ENCODE measurements at places on chromosomes 3 and 15.
A peak's percentile ranks its signal among the peaks of the same experiment; 100 is the strongest.

- no peak for DNase-seq
Measured at GRCh38 chr3:138921316-138922292, 25.3 kb downstream of the FOXL2 start.

GRCh38 chr15:98690272-98690950, 42.1 kb downstream of the IGF1R start:
- DNase-seq, result no peak

- DNase-seq, result no peak
Measured at GRCh38 chr3:180358179-180358578, 243.8 kb upstream of the TTC14 start.

DNA sequence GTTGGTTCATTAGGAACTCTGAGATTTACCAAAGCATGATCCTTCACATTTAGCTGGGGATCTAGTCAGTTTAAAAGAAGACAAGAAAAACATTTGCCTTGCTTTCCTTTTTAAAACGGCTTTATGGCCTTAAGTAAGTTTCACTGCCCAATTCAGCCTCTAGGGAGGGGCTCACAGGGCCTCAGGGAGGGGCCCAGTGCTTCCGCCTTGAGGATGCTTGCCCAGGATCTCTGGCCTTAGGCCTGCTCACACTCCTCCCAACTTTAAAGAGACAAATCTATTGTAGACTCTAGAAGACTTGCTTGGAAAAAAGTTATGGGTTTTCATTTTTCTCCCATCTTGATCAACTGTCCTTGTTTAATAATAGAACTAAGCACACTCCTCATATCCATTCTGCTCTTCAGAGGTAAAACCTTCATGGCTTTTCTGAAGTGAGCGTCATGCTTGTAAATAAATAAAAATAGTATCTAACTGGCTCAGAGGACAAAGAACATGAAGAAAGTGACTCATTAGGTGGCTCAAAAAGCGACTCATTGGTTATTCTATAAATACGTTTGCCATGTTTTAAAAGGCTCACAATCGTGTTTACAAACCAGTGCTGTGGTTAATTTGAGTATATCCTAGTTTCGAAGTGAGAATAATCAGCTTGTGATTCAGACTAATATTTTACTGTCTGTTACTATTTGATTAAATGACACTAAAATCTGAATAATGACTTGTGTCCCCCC, 13.7 kb downstream of the PDHB start:
- DNase-seq, result peak; percentile 28

GRCh38 chr3:138875754-138876664, 41.3 kb upstream of the PIK3CB start:
- no peak for DNase-seq

GRCh38 chr3:113912552-113913236, 35.1 kb upstream of the ZDHHC23 start:
- peak; percentile 58 for DNase-seq

DNA sequence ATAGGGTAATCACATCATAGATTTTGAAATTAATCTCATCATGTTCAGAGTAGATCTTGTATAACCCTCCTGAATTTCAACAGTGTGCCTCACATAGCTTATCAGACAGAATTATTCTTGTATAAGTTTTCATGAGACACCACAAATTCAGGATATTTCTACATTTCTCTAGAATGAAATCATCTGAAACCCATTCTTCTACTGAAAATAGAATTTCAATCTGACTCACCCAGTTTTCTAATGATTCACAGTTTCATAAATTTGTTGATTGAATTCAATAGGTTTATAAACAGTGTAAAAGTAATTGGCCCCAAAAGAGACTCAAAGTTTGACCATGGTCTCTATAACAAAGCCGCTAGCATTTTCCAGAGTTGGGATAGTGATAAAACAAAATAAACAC, 1082.6 kb upstream of the EPHA6 start:
- DNase-seq, result no peak

GRCh38 chr3:11602886-11603527, 40.7 kb downstream of the VGLL4 start:
- peak; percentile 52 for DNase-seq

GRCh38 chr3:160069986-160070385, 81.4 kb downstream of the IL12A start:
- no peak for DNase-seq

- no peak for DNase-seq
Measured at GRCh38 chr3:42979044-42979972, at the start of gene GASK1A. Gene GASK1A (plus strand): TSS chr3:42979311. CDS start chr3:42979643, 332 bp downstream.

DNA sequence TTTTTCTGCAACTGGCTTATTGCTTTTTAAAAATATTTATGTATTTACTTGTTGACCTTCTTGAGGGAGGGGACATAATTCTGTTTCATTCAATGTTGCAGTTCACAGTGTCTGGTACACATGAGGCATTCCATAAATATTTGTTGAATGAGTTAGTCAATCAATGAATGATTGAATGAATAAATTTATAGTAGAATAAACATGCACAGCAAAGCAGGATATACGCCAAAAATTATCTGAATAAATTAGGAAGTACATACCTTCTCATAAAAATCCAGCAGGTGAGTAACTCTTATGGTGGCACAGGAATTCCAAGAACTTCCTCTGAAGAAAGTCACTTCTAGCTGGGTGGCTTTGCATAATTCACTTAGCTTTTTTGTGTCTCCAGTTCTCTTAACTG, 469.4 kb upstream of the ATP11B start:
- DNase-seq, result no peak

DNA sequence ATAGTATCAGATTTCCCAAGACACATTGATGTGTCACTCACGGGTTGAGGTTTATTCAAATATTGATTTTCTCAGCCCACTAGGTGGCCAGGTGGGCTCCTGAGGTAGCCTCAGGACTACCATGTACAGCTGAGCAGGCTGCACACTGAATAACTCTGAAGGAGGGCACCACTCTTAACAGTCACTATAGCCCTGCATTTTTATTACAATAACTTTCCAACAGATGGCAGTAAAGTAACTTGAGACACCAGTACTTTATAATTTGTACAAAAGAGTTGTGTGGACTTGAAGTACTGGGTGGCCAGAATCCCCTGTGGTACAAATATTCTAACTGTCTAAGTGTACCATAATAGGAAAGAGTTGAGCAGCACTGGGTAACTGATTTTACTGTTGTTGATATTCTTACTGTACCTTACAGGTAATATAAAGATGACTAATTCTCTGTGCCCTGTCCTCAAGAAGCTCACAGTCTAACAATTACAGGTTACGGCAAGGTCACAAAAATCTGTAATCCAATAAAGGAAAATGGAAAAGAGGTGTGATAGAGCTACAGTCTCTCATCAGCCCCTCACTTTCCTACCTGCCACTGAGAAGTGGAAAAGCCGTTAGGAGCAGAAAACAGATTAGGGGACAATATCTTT, 76.0 kb downstream of the ETFA start:
- DNase-seq, result no peak

DNA sequence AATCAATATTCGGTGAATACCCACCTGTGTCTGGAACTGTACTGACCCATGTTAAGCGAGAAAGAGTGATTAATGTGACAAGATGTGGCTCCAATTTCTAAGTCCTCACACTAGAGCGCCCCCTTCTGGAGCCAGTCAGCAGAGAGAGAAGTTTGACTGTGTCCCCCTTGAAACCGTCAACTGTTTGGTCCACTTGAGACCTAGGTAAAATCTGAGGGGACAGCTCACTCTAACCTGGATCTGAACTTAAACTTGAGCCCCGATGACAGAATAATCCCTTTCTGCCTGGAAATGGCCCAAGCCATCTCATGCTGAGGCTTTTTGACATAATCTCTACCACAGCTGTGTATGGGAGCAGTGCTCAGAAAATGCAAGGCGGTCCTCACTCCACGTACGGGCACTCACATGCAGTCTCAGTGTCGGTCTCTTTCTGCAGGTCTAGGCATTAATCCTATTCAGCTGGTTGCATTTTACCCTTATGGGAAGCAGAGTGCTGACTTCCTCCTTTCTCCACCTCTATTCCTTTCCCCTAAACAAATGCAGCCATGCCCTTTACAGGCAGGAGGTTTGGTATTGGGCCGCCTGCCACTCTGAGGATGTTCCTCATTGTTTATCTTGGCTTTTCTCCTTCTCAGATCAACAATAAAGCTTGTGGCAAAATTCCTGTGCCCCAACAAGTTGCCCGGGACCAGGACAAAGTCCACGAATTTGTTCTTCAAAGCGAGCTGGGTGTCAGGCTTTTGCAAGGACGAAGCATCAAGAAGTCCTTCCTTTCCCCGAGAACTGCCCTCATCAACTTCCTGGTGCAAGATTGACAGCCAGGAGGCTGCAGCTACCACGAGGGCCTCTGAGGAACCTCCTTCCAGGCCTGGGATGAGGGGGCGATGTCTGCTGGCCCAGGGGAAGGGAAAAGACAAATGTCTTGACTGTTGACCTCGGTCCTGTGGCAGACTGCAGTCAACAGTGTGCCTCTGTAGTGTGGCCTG, 47.5 kb upstream of the LIMD1 start:
- peak; percentile 37 for DNase-seq

DNA sequence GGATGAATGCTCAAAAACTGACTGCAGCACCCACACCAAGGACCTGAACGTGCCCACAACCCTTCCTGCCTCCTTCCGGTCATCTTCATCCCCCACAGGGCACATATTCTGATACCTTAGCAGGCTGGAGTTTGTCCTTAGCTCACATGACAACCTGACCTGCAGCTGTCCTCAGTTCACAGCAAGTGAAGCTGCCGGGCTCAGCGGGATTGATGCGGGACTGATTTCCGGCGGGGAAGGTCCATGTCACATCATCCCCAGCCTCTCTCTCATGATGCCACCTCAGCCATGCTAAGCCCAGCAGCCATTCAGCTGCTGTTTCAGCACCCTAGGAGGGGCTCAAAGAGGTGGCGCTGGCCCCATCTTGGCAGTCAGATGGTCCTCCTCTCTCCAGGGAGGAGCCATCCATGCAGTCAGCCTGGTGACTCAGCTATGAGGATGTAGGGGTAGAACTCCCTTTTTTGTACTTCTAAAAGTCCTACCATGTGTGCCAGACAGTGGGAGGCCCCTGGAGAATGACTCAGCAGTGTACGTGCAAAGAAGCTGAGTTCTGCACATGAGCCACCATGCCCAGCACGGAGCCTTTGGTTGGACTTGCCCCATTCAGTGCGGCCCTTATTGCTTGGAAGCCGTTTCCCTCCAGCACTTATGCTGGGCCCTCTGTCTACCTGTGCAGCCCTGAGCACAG, 9.5 kb downstream of the CA12 start:
- no peak for DNase-seq

DNA sequence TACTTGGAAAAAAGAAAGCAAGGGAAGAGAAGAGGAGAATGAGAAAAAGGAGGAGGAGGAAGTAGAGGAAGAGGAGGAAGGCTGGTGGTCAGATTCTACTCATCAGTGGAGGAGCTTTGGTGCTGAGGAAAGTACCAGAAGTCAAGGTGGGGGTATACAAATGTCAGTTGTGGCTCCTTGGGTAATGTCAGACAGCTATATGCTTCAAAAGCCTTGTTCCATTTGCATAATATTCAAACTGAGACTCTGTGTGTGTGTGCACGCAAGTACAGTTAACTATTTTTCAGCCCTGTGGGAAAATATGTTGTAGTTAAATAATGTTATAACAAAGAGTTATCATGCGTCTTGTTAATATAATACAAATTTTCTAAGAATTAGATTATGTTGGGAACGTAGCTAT, 609.7 kb downstream of the PDCD6IP start:
- no peak for DNase-seq

DNA sequence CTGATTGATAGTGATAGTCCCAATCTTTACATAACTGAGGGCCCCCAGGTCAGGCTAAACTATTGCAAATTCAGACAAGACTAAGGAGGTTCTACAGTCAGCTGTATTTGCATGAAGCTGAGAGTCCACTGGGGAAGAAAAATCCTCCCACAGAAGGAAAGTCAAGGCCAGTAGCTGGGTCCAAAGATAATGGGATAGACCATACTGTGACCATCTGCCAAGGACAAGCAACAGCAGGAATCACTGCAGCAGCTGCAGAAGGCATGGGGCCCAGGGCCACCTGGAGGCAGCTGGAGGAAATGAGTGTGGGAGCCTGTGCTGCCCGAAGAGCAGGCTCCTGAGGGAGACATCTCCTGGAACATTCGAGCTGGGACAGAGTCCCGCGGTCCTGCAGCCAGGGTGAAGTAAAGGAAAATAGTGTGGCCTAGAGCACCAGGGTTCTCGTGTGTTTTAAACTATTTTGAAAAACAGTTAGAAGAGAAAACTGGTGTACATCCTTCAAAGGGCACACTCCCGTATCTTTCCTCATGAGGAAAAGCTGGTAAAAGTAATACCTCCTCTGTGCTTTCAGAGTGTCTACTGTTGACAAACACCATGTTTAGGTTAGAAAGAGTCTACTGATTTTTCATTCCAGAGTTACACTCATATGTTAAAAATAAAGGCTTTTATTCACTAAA, 13.2 kb upstream of the TMEM212 start:
- peak; percentile 34 for DNase-seq

GRCh38 chr15:71784719-71785118, 25.6 kb upstream of the NR2E3 start:
- DNase-seq, result no peak

DNA sequence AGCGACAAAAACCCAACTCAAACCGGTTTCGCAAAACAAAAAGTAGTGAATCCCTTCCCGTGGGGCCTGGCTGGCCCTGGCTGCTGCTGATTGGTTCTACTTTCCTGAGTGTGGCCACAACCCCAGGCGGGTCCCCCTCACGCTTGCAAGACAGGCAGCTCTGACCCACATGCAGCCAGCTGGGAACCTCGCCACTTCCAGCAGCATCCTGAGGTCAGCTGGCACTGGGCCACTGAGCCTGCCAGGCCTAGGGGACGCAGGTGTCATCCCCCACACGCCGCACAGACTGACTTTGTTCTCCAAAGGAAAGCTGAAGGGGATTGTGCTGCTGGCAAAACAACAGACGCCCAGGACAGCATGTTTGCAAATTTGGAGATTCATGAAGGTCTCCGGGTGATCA, 111.1 kb downstream of the TPRA1 start:
- no peak for DNase-seq
